ENCODE measurements at places on chromosomes 6 and 20.

DNA sequence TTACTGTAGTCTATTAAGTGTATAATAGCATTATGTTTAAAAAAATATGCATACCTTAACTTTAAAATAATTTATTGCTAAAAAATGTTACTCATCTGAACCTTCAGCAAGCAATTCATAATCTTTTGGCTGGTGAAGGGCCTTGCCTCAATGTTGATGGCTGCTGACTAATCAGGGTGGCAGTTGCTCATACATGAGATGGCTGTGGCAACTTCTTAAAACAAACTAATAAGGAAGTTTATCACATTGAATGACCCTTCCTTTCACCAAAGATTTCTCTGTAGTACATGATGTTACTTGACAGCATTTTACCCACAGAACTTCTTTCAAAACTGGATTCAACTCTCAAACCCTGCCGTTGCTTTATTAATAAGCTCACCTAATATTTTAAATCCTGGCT lies 84.0 kb downstream of the TASP1 start:
- no peak for DNase-seq

DNA sequence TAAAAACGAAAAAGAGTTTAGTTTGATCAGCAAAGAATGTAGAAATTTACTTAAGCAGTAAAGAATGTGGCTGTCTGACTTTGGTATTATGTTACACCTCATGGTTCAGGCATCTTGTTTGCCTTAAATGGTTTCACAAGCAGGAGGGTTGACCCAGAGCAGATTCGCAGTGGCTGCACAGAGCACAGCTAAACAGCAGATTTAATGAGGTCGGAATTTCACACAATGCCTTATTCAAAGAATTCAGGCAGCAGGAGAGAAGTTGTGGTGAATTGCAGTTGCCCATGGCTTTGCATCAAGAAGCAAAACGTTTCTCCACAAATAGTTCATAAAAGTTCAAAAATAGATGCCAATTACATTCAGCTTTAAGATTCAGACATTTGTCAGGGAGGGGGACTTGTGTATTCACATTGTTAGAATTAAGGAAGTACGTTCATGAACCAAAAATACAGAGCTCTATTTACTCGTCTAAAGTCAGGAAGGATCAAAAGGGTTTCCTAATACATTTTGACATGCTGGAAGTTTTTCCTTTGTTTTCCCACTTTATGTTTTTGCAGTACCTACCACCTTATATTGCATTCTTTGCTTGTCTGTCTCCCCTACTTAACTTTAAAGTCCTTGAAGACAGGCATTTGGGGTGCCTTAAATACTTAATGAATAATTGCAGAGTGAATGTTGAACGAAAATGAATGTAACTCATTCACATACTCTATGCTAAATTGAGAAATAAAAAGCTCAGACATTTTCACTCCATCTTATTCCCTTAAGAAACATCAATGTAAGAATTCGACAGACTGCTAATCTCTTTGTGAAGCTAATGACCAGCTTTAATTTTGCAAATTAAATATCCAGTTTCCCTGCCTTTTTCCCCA lies 1163.6 kb upstream of the CITED2 start:
- no peak for DNase-seq

- no peak for DNase-seq
Observed at GRCh38 chr6:46097366-46097765, 32.4 kb upstream of the ENPP4 start.

DNA sequence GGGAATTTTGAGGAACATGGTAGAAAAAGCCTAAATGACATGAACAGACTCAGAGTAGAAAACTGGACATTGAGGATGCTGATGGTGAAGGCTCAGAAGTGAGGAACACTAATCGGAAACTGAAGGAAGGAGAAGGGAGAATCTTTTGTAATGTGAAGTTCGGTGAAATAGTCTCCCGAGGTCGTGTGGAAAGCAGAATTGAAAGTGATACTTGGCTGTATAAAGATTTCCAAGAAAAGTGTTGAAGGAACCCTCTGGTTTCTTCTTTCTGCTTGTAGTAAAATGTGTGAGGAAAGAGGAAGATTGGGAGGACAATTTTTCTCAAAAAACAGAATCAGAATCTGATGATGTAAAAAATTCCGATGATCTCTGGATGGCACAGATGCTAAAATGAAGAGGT lies 115.4 kb downstream of the LAMP5 start:
- no peak for DNase-seq

DNA sequence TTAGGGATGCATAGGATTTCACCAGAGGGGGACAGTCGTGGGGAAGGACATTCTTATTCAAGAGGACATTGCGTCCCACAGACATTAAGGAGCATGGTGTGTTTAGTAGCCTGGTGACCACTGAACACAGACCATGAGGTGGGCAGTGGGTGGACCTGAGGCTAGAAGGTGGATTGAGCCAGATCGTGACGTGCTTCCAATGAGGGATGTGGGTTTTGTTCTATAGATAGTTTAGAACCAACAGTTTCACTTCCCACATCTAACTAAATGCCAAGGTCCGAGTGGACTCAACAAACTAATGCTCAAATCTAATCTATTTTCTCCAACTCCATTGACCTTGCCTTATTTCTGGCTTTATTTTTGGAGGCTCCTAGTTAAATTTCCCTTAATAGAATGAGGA lies 58.5 kb downstream of the OGFRL1 start:
- no peak for DNase-seq

GRCh38 chr20:45293041-45294002 lies 13.3 kb upstream of the RBPJL start:
- DNase-seq = peak; percentile 25

DNA sequence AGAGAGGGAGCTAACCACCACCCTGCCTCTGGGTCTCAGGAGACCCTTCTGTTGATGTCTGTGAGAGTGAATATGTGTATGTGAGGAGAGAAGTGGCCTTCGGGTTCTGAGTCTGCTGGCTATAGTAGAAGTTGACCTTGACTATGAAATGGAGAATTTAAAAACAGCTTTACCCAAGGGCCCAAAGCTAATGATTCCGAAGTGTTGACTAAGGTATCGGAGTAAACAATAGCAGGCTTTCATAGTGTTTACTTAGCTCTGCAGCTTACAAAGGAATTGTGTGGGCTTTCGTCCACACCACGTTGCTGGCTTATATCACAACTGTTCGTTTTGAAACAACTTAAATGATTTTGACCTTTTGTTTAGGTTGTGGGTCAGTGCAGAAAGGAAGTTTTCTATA lies 126.5 kb upstream of the JAG1 start:
- DNase-seq = no peak

- DNase-seq = no peak
Observed at GRCh38 chr20:52552181-52552872, 360.7 kb upstream of the ZFP64 start.

DNA sequence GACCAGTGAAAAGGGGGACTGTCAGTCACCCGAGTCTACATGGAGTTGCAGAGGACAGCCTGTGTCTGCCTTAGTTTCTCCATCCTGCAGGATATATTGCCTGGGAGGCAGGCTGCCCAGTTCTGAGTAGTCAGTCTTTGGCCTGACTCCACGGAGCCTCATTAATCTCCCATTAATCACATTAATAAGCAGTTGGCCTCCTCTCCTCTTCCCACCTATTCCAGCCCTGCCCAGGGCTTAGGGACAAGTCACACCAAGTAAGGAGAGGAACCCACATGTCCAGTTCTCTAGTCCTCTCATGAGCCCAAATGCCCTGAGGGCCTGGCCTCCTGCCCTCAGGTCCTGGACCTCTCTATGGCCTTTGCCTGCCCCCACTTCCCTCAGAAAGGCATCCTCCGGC lies 1.3 kb upstream of the MUCL3 start:
- no peak for DNase-seq

GRCh38 chr6:32107406-32107805 lies 1.7 kb downstream of the TNXB start:
- DNase-seq = no peak

DNA sequence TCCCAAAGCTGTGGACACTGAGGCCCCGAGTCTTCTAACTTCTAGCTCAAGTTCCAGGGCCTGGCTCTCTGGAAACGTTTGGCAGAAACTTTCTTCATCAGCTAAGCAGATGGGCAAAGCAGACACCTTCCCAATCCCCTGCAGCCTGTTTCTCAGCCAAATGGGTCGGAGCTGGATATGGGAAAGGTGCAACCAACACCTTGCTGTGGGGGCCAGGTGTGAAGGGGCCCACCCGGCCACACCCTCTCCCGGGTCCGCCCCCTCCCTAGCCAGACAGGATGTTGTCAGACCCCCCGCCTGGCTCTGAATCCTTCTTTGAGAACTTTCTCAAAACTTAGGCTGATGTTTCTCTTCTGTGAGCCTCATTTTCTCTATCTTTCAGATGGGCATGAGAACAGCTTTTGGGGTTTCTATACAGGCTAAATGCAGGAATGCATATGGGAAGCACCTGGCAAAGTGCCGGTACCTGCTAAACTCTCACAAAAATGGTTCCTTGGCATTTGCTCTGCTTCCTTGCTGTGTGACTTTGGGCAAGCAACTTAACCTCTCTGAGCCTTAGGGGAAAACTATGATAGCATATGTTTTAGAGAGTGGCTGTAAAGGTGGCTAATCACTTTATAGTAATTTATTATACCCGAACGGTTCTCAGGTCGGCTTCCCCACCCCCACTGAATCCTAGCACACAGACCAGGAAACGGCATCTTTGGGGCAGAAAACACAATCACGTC lies 1.8 kb downstream of the SNAI1 start:
- DNase-seq = no peak

GRCh38 chr6:15615802-15616201 lies 47.0 kb downstream of the DTNBP1 start:
- DNase-seq = no peak

GRCh38 chr6:129672341-129672682 lies 37.7 kb downstream of the ARHGAP18 start:
- DNase-seq = no peak

- DNase-seq = no peak
Observed at GRCh38 chr20:34472246-34472925, 43.8 kb upstream of the DYNLRB1 start.

GRCh38 chr6:44630125-44631028 lies 242.9 kb downstream of the CDC5L start:
- DNase-seq = no peak

Data from GDM1 (cell line).